T-helper 2 cell (primary cell): ENCODE measurements at places on chromosomes 4 and X.

GRCh38 chr4:139050446-139050845 lies 34.9 kb downstream of the NOCT start:
- DNase-seq: no peak

DNA sequence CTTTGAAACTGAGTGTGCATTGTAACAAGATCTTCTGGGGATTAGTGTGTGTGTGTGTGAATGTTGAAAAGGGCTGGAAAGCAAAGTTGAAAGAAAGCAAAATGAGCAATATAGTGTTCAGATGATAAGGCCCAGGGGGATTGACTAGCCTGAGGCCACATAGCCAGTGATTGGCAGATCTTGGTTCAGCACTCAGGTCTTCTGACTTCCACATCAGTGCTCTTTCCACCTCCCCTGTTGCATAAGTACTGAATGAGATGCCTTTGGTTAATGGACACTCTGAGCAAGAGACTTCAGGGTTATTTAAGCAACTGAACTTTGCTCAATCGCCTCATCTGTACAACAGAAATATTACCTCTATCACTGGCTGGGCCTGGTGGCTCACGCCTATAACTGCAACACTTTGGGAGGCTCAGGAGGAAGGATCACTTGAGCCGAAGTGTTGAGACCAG lies 120.4 kb downstream of the TMEM164 start:
- DNase-seq: no peak

GRCh38 chrX:3651277-3651676 lies 62.2 kb downstream of the PRKX start:
- no peak for DNase-seq

GRCh38 chrX:39144323-39144722 lies 343.1 kb downstream of the MID1IP1 start:
- DNase-seq: no peak

DNA sequence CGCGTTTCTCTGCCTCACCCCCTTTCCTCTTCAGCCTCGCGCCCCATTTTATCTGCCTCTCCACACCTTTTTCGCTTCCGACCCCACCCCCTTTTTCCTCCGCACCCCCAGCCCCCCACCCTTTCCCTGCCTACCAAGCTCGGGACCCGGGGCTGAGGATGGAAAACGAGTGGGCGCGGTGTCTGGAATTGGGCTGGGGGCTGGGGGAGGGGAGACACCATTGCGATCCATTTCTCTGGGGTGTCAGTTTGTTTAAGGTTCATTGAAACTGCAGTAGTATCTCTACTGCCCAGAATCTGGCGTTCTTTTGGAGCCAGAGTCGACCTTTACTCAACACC lies 707 bp downstream of the SLC9A6 start:
- DNase-seq: no peak

DNA sequence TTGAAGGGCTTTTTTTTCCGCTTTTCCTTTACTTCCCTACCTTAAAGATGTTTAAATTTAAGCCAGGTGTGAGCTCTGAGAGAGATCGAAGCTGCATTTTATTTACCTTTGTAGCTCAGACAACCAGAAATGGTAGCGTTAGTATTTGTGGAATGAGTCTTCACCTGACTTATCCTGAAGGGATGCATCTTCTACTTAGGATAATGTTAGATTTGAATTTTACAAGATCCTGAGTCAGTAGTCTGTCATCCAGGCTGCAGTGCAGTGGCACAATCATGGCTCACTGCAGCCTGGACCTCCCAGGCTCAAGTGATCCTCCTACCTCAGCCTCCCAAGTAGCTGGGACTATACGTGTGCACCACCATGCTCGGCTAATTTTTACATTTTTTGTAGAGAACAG lies 26.2 kb downstream of the TMSB4X start:
- DNase-seq: no peak

DNA sequence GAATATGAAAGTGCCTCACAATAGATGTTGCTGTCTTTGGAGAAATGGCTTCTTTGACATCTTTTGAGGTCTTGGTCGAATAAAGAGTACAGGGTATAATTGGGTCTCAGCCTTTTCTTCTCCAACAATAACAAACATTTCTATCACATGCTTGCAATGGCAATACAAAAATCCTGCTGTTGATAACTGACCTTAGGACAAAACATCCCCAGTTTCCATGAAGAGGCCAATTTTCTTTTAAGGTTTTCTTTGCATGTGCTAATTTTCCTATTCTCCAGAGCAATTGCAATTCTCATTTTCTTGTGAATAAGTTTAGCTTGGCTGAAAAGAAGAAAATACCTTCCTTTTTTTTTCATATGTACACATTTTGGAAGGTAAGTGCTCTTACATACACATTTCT lies 130.7 kb upstream of the RPS6KA6 start:
- no peak for DNase-seq

DNA sequence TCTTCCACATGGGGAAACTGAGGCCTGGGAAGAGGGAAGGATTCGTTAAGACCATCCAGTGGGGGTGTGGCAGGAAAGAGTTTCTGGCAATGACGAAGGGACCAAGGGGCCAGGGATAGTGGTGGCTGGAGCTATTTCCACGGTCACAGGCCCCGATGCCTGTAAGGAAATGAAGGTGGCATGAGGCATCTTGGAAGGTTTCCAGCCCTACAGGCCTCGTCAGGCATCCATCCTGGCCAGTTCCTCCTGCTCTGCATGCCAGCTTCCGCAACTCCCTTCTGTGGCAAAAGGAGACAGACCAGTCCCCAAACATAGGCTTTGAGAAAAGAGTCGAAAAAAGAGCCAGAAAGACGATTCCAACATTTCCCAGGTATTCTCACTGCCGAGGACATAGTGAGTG lies 9.2 kb upstream of the C4orf50 start:
- DNase-seq: no peak

DNA sequence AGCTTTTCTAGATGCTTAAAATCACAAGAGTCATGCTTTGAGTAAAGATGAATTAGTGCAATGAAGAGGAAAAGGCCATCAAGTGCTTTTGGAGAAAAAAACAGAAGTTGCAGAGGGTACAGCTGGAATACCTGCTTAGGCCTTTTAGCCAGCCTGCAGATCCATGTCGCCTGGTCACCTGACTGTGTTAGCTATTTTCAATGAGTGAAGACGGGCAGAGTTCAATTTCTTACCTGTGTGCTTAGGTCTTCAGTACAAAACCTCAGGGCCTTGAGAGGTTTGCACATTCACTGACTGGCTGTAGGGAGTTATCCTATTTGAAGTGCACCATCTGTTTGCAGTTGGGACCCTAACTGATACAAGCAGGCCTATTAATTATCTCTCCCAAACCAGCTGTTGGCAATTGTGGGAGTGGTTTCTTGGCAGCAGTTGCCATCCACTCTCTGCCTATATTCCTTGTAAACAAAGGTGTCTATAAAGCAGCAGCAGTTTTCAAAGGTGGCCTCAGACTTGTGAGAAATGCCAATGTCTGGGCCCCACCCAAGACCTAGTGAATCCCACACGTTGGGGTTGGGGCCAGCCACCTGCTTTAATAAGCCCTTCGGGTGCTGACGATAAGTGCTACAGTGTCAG lies 16.3 kb upstream of the FAT1 start:
- DNase-seq: no peak

GRCh38 chr4:85268961-85269360 lies 206.0 kb upstream of the ARHGAP24 start:
- DNase-seq: no peak

GRCh38 chr4:61223385-61223784 lies 23.3 kb downstream of the ADGRL3 start:
- DNase-seq: no peak

DNA sequence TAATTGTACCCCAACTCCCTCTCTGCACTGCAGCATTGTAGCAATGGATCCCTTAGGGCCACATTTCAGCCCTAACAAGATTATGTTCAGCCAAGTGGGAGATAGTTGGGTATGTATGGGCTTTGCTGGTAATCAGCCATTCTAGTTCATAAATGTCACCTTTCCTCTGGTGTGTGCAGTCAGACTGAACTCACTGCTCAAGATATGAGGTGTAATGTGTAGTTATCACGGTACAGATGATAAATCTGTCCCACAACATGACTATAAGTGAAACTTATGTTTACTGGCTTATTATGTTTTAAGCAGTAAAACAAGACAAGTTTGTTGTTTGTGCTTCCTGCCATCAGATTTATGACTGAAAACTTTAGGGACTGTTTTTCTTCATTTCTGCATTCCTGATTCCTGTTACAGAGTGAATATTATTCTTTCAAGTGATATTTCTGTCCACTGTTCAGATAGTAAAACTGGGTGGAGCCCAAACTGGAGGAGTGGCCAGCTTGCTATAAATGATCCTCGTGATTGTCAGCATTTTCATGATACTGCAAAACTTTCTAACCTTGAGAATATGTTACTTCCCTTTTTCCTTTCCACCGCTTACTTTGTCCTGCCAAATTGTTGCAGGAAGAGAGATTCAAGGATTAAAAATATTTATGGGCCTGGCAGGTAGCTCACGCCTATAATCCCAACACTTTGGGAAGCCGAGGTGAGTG lies 44.9 kb downstream of the ANAPC4 start:
- DNase-seq: no peak

DNA sequence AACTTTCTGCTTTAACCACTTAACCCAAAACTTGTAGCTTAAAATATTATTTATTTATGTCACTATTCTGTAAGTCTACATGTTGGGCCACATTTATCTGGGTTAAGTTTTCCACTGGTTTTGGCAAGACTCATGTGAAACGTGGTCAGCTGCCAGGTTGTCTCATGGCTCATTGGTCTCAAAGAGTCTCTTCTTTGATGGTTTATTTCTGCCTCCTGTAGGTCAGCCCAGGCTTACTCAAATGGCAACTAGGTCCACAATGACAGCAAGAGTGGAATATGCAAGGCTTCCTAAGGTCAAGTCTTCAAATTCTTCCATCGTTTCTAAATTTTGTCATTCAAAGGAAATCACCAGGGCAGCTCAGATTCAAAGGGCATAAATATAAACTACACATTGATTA lies 828.7 kb downstream of the PCDH7 start:
- no peak for DNase-seq

GRCh38 chrX:38804682-38805431 lies 3.6 kb downstream of the MID1IP1 start:
- DNase-seq: no peak

- DNase-seq: no peak
Measured at GRCh38 chrX:82775426-82775825, 732.7 kb upstream of the POU3F4 start.

GRCh38 chr4:48290146-48290772 lies 20.6 kb upstream of the TEC start:
- no peak for DNase-seq

- DNase-seq: no peak
Measured at GRCh38 chr4:83556006-83556707, 20.2 kb downstream of the GPAT3 start.

DNA sequence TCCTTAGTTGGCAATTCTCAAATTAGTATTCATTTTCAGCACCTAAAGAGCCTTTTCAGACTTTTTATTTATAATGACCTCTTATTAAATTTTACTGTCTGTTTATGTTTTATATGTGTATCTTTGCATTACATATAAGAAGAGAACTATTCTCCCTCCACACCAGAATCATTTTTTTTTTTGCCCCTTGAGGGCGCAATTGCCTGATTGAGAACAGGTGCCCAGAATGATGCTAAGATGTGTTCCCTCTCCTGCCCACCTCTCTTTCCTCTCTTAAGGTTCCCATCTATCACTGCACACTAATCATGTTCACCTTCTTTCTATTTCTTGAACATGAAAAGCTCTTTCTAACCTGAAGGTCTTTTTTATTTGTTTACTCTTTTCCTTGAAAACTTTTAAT lies 44.2 kb upstream of the ADAM29 start:
- no peak for DNase-seq

GRCh38 chr4:38386654-38387188 lies 277.3 kb upstream of the KLF3 start:
- no peak for DNase-seq
